Esophagus muscularis mucosa (tissue), 4 donors: ENCODE measurements at places on chromosomes 5 and 9. TPM values are rescaled to one million over a fixed set of nuclear protein-coding genes. Genes with fewer than 3 reads are reported as not detected.

DNA sequence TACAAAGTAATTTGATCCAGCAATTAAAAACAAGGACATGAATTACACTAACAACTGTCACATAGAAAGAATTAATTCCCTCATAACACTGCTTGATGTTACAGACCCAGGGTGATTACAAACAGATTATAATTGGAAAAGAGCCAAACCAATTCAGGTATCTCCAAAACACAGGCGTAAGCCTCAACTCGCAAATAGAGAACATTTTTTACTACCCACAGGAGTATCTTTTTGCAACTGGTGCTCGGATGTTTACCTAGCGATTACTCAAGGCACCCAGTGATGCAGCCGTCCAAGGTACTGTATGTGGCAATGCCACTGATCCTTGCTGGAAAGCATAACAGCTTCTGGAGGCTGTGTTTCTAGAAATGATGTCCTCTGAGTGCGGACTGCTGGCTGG is 386.1 kb upstream of the KIF2A start:
- no peak for DNase-seq
- no peak overlapping the region for H3K27ac ChIP-seq
- H3K4me1 ChIP-seq: peaks cover 19% of the 10 kb centered on the region
- no peak overlapping the region for H3K4me3 ChIP-seq
- no peaks in the 10 kb centered on the region for H3K27me3 ChIP-seq
- no peaks in the 10 kb centered on the region for H3K36me3 ChIP-seq

The PHYKPL gene
- 44.9 TPM for total RNA-seq

- H3K36me3 ChIP-seq: no peaks in the 10 kb centered on the region
- no peak overlapping the region for H3K27ac ChIP-seq
Observed at GRCh38 chr5:13866792-13867191, 77.7 kb downstream of the DNAH5 start.

DNA sequence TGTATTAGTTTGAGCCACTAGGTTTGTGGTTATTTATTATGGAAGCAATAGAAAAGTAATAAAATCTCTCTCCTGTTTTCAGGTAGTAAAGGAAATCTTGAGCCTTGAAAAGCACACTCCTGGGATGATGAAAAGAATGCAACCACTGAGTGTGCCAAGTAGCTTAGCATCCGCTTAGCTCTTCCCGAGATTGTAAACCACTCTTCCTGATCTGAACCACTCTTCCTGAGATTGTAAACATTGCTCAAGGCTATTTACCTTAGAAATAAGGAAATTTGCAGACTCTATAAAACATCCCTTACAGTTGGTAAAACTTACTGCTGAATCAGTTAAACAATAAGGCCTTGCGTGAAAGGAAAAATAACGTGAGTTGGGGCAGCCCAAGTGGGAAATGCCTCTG is 17.4 kb upstream of the IL33 start:
- peaks cover 9% of the 10 kb centered on the region for H3K4me1 ChIP-seq
- H3K27me3 ChIP-seq: no peaks in the 10 kb centered on the region
- H3K4me3 ChIP-seq: no peak overlapping the region
- H3K36me3 ChIP-seq: no peaks in the 10 kb centered on the region
- DNase-seq: no peak

GRCh38 chr5:149353911-149354310 is 3.9 kb upstream of the PCYOX1L start:
- H3K27ac ChIP-seq: no peak overlapping the region
- peaks cover 16% of the 10 kb centered on the region for H3K4me1 ChIP-seq
- no peaks in the 10 kb centered on the region for H3K27me3 ChIP-seq

The SOX30 gene
- total RNA-seq: 0.17 TPM

GRCh38 chr5:139666551-139666950 is 18.4 kb downstream of the CXXC5 start:
- H3K4me3 ChIP-seq: no peak overlapping the region
- no peak for DNase-seq
- H3K4me1 ChIP-seq: peaks cover 98% of the 10 kb centered on the region
- peak overlapping the region; percentile 91 for H3K27ac ChIP-seq
- no peaks in the 10 kb centered on the region for H3K36me3 ChIP-seq

The TMEM174 gene
- not detected for total RNA-seq

The SPINK13 gene
- not detected for total RNA-seq

GRCh38 chr5:132669966-132670882 is 3.6 kb upstream of the IL4 start:
- no peak overlapping the region for H3K27ac ChIP-seq
- no peaks in the 10 kb centered on the region for H3K36me3 ChIP-seq
- no peaks in the 10 kb centered on the region for H3K27me3 ChIP-seq
- DNase-seq: no peak

The LRRC26 gene
- not detected for total RNA-seq

DNA sequence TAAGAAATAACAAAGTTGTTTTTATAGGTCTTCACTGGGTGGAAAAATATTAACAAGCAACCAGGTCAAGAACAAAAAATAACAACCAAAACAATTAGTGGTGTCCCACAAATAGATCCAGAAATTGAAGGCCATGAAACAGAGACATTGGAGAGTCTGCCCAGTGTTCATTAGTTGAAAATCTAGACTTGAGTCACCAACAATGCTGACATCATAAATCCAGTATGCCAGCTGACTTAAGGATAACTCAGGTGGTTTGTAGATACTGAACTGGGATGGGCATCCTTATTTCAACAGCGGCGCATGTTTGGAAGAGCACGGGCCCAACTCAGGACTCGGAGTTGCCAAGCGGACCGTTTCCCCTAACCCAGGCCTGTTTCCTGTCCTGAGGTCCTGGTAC is 80.7 kb upstream of the TNFAIP8 start:
- no peak overlapping the region for H3K27ac ChIP-seq
- no peak overlapping the region for H3K4me3 ChIP-seq
- no peaks in the 10 kb centered on the region for H3K27me3 ChIP-seq
- peaks cover 30% of the 10 kb centered on the region for H3K4me1 ChIP-seq
- no peak for DNase-seq
- H3K36me3 ChIP-seq: no peaks in the 10 kb centered on the region

The ENTPD2 gene
- 0.42 TPM for total RNA-seq

The CDKN2A gene
- 3.7 TPM for total RNA-seq

DNA sequence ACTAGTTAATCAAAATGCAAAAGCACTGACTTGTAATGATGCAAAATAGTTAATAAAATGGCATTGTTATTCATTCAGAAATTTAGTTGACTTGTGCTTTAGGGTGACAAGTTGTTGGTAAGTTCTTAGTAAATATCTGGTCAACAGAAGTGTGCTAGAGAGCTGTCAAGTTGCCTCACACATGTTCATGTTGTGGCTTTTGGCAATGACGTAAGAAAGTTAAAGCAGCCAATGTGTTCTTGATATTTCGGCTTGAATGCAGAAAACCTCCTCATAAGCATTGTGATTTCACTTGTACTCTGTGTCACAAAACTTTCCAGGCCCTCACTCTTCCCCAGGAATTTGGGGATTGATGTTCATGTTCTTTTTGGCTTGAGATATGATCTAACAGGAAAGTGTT is 626.7 kb downstream of the PRR16 start:
- no peaks in the 10 kb centered on the region for H3K36me3 ChIP-seq
- H3K27ac ChIP-seq: no peak overlapping the region
- no peak overlapping the region for H3K4me3 ChIP-seq
- no peak for DNase-seq
- no peaks in the 10 kb centered on the region for H3K4me1 ChIP-seq

GRCh38 chr5:62256161-62257019 is 49.6 kb upstream of the KIF2A start:
- H3K27ac ChIP-seq: no peak overlapping the region
- H3K4me1 ChIP-seq: no peaks in the 10 kb centered on the region
- H3K4me3 ChIP-seq: no peak overlapping the region
- H3K36me3 ChIP-seq: no peaks in the 10 kb centered on the region
- no peaks in the 10 kb centered on the region for H3K27me3 ChIP-seq

The LYRM7 gene
- 5.3 TPM for total RNA-seq

GRCh38 chr5:97297063-97297703 is 114.1 kb upstream of the RIOK2 start:
- no peak overlapping the region for H3K4me3 ChIP-seq
- H3K4me1 ChIP-seq: peaks cover 5% of the 10 kb centered on the region
- DNase-seq: no peak
- no peaks in the 10 kb centered on the region for H3K27me3 ChIP-seq

GRCh38 chr9:131262327-131263032 is 13.8 kb downstream of the FAM78A start:
- H3K27ac ChIP-seq: no peak overlapping the region
- H3K4me1 ChIP-seq: peaks cover 38% of the 10 kb centered on the region
- H3K27me3 ChIP-seq: no peaks in the 10 kb centered on the region
- DNase-seq: no peak
- H3K4me3 ChIP-seq: no peak overlapping the region
- H3K36me3 ChIP-seq: peaks cover 19% of the 10 kb centered on the region

DNA sequence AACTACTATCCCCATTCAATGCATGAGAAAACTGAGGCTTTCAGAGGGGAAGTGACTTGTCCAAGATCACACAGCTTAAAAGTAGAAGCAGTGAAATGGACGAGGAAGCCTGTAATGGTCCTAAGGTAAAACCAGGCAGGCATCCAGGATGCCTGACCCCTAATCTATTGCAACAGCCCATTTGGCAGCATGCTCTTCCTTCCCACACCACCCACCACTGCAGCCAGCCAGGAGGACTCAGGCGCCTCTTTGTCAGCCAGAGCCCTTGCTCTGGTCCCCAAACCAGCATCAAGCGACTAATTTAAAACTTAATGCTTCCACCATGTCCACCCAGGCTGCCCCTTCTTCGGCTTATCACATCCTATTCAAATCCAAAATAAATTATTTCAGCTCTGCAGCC is 541.6 kb downstream of the CDK5RAP2 start:
- DNase-seq: no peak
- no peaks in the 10 kb centered on the region for H3K36me3 ChIP-seq
- no peaks in the 10 kb centered on the region for H3K27me3 ChIP-seq
- H3K4me1 ChIP-seq: no peaks in the 10 kb centered on the region
- H3K27ac ChIP-seq: no peak overlapping the region

GRCh38 chr5:179558932-179559283 is 8.6 kb downstream of the RUFY1 start:
- no peaks in the 10 kb centered on the region for H3K27me3 ChIP-seq
- peaks cover 33% of the 10 kb centered on the region for H3K36me3 ChIP-seq
- H3K4me1 ChIP-seq: peaks cover 15% of the 10 kb centered on the region
- peak overlapping the region; percentile 83 for H3K27ac ChIP-seq
- H3K4me3 ChIP-seq: peak overlapping the region; percentile 59
- DNase-seq: no peak

- peaks cover 98% of the 10 kb centered on the region for H3K36me3 ChIP-seq
- H3K4me1 ChIP-seq: no peaks in the 10 kb centered on the region
- H3K27me3 ChIP-seq: no peaks in the 10 kb centered on the region
- no peak for DNase-seq
- no peak overlapping the region for H3K27ac ChIP-seq
Observed at GRCh38 chr9:132610661-132611060, 28.3 kb downstream of the BARHL1 start.

DNA sequence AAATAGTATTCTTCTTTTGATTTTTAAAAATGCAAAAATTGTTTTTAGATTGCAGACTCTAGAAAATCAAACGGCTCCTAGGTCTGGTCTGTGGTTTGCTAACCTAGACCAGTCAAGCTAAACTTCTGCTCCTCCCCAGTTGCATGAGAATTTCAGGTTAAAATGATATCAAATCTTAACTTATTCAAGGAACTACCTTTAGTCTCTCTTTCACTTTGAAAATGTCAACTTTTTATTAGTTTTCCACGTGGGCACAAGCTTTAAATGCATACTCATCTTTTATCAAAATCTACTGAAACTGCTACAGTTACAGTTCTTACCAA is 8.8 kb downstream of the CAMK4 start:
- H3K27ac ChIP-seq: no peak overlapping the region
- no peak for DNase-seq
- no peaks in the 10 kb centered on the region for H3K4me1 ChIP-seq
- H3K27me3 ChIP-seq: no peaks in the 10 kb centered on the region
- H3K4me3 ChIP-seq: no peak overlapping the region

GRCh38 chr9:23542438-23542837 is 283.6 kb downstream of the ELAVL2 start:
- no peak overlapping the region for H3K27ac ChIP-seq
- H3K4me1 ChIP-seq: no peaks in the 10 kb centered on the region
- DNase-seq: no peak
- H3K27me3 ChIP-seq: no peaks in the 10 kb centered on the region
- no peak overlapping the region for H3K4me3 ChIP-seq
- H3K36me3 ChIP-seq: no peaks in the 10 kb centered on the region

The SOWAHA gene
- 0.06 TPM for total RNA-seq

DNA sequence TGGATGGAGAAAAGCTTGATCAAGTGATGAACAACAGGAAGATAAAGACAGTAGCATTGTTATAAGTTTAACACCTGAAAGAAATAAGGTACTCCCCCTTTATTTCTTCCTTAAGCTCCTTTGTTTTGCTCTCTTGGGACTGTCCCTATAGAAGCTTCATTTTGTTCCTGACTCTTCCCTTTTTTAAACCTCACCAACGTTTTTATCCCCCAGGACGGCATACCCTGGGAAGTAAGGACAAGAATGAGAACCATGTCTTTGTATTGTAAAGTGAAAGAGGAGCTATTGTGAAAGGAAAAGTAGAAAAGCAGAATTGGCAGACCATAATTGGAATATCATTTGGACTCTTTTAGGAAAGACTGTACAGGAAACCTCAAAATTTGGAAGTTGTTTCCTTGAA is 1368.6 kb upstream of the C9orf72 start:
- H3K4me1 ChIP-seq: no peaks in the 10 kb centered on the region
- no peak overlapping the region for H3K27ac ChIP-seq
- H3K4me3 ChIP-seq: no peak overlapping the region
- no peaks in the 10 kb centered on the region for H3K36me3 ChIP-seq
- no peak for DNase-seq
- no peaks in the 10 kb centered on the region for H3K27me3 ChIP-seq

The SLC6A19 gene
- total RNA-seq: not detected

GRCh38 chr9:94867281-94867841 is 140.9 kb downstream of the AOPEP start:
- no peaks in the 10 kb centered on the region for H3K27me3 ChIP-seq
- no peaks in the 10 kb centered on the region for H3K36me3 ChIP-seq
- no peak overlapping the region for H3K4me3 ChIP-seq
- no peak for DNase-seq
- peaks cover 65% of the 10 kb centered on the region for H3K4me1 ChIP-seq
- peak overlapping the region; percentile 88 for H3K27ac ChIP-seq

The CCL19 gene
- total RNA-seq: not detected

- no peak for DNase-seq
- H3K4me3 ChIP-seq: no peak overlapping the region
- no peaks in the 10 kb centered on the region for H3K27me3 ChIP-seq
- H3K4me1 ChIP-seq: peaks cover 14% of the 10 kb centered on the region
- peaks cover 25% of the 10 kb centered on the region for H3K36me3 ChIP-seq
- no peak overlapping the region for H3K27ac ChIP-seq
Observed at GRCh38 chr9:128393970-128394369, 22.8 kb downstream of the URM1 start.
